ENCODE measurements at places on chromosomes 2 and 18.

GRCh38 chr2:3147651-3148530, 229.7 kb downstream of the EIPR1 start:
- DNase-seq: peak; percentile 58

- DNase-seq: no peak
These were observed 229.0 kb downstream of the AGAP1 start for GRCh38 chr2:235722869-235723268.

DNA sequence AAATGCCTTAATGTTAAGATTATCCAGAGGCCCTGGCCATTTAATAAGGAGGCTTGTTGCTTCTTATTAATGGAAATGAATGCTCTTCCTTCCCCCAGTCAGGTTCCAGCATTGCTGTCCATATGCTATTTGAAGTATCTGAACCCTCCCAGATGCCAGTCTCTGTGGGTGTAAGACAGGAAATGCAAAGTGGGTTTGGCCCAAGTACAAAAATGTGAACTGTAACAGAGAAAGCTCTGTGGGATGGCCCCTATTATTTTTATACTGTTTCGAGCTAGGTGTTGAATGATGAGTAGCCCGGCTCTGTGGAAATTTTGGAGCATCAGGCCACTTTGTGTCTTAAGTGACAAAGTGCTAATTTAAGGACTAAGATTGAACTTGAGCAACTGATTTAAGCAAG, 141.0 kb downstream of the UXS1 start:
- DNase-seq: no peak

DNA sequence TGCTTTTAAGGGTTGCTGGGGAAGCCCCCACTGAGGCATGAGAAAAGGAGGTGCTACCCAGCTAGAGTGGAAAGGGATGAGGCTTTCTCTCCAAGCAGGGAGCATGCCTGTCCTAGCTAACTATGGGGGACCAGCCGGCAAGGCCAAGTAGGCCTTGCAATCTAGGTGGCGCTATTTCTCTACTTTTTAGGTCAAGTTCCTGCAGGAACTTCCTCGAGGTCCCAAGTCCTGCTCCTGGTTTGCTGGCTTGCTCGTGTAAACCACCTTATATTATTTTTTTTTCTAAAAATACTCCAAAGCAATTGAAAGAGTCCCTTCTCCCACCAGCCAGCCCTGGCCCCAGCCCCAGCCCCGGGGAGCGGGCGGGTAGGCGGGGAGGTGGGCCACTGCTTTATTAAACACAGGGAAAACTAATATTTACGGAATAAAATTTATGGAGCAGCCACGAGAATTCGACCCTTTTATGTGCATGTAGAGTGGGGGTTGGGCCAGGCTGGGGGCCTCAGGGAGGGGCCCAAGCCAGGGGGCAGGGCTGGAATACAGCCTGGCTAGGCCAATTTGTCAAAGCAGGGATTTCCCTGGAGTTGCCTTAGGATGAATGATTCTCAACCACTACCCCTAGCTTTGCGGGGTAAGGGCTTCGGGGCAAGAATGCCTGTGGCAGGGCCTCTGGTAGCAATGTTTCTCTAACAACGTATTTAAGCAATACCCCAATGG, 12.8 kb upstream of the IHH start:
- no peak for DNase-seq

- no peak for DNase-seq
These were observed 73.6 kb upstream of the EPC2 start for GRCh38 chr2:148570989-148571388.

DNA sequence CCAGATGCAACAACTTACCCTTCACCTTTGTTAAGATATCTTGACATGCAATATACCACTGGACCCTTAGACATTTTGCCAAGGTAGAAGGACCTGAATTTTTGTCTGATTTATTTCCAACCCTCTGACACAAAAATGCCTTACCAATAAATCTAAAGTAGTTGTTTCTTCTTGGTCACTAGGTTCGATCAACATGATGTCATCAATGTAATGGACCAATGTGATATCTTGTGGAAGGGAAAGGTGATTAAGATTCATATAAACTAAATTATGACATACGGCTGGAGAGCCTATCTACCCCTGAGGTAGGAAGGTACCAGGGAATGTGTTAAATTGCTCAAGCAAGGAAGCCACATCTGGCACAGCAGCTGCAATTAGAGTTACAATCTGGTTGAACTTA, 67.7 kb upstream of the SERPINE2 start:
- DNase-seq: no peak

GRCh38 chr2:159457589-159457988, 158.8 kb downstream of the BAZ2B start:
- DNase-seq: no peak

DNA sequence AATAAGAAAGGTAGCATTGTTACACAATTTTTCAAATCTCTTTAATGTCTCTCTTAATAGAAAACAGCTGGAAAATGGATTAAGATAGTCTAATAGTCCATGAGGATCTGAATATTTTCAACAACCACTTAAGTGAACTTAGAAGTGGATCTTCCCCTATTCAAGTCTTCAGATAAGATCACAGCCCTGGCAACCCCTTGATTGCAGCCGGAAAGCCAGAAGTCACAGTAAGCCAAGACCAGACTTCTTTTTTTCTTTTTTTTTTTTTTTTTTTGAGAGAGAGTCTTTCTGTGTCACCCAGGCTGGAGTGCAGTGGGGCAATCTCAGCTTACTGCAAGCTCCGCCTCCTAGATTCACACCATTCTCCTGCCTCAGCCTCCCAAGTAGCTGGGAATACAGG, 18.6 kb upstream of the ZC3H15 start:
- no peak for DNase-seq

- no peak for DNase-seq
These were observed 17.3 kb downstream of the C2orf76 start for GRCh38 chr2:119349289-119349688.

GRCh38 chr2:170973225-170973491, 44.1 kb downstream of the GORASP2 start:
- no peak for DNase-seq

GRCh38 chr2:136025057-136025973, 39.9 kb upstream of the DARS1 start:
- DNase-seq: peak; percentile 67

DNA sequence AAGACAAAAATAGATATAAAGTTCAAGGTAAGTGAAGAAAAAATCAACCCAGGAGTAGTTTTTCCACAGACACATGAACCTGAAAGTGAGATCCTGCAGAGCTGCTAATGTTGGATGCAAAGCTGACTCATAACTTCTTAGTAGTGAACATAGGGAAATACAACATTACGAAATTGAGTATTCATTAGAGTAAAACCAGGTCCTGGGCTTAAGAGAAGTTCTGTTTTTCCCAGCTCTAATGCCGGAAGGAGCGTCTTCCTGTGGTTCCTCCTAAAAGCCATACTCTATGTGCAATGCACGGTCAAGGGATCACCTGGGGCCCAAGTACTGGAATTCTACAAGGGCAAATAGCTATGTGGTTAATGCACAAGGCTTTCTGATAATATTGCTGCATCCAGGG, 141.7 kb downstream of the RBMS1 start:
- DNase-seq: no peak

DNA sequence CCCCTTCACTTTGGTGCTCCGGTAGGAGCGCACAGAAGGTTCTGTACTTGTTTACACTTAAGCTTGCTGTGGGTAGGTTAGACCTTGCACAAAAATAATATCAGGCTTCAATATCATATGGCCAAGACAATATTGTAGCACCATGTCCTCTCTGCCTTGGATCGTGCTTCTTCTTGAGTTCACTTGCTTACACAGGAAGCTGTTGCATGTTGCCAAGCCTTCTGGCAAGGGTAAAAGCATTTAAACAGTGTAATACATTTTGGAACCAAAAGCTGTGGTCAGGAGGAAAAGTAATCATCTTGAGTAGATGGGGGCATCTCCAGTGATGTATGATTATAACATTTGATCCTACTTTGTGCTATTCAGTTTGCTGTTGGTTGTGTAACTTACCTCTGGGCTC, 197.5 kb downstream of the LTBP1 start:
- DNase-seq: no peak

- peak; percentile 32 for DNase-seq
These were observed at the start of gene ZNF385B for GRCh38 chr2:179861416-179862067. ZNF385B (minus strand) TSS chr2:179861612.

DNA sequence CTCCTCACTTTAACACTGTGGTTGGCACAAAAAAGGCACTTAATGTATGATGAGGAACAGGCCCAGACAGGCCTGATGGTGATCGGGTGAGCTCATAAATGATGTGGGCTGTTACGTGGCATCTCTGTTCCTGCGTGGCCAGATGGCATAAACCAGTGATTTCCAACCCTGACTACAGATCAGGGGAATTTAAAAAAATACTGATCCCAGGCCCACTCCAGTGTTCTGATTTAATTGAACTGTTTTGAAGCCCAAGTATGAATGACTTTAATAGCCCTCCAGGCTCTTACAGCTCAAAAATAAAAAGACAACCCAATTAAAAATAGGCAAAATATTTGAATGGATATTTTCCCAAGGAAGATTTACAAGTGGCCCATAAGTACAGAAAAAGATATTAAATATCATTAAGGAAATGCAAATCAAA, 48.2 kb downstream of the LIPG start:
- DNase-seq: no peak

GRCh38 chr2:42787788-42788477, 4.5 kb downstream of the HAAO start:
- no peak for DNase-seq

GRCh38 chr2:176461809-176462670, 192.8 kb downstream of the MTX2 start:
- DNase-seq: no peak

GRCh38 chr2:39738936-39739335, 40.1 kb downstream of the THUMPD2 start:
- no peak for DNase-seq

- DNase-seq: no peak
These were observed 725.1 kb downstream of the EPHA4 start for GRCh38 chr2:220847006-220847405.

DNA sequence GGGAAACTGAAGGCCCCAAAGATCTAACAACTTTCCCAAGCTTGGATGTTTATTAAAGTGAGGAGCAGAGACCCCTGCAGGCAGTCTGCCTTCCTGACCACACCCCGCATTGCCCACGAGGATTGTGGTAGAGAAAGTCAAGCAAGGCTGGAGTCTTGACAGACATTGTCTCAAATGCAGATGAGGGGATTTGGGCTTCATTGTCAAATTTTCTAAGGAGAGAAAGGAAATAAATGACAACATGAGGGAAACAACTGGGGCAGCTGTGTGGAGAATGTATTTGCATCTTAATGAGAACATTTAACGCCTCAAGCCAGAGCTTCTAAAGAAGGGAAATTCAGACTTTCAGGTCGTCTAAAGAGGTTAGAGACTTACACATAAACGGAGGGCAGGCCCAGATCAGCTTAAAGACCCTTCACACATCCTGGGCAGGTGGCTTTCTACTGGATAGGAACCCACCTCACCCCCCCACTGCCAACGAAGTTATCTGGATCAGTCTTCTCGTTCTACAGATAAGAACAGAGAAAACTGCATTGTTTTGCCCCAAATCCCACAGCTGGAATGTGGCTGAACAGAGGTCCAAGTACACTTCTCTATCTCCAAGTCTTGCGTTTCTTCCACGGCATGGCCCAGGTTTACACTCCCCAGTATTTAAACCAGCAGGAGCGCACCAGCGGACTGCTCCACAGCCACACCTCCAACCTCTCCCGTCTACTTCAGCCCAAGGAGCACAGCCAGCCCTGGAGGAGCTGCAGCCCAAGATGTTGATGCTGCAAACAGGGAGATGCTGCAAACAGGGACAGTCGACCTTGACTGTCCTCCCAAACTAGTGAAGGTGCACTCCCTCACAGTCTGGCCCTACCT, 16.2 kb upstream of the SCG2 start:
- DNase-seq: no peak

DNA sequence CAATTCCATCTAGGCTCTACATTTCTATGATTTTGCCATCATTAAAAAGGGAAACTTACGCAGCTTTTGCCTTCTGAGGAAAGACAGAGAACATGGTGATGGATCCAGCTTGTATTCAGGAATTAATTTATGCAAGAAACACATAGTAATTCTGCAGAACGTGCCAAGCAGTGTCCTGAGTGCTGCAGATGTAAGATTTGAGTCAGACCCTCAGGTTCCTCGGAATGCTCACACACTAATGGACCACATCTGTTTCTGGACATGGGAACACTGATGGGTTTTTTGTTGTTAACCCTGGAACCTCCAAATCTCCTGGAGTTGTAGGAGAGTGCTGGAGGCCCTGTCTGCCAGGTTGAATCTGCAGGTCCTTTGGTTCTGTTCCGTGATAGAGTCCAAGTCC, 132.9 kb downstream of the SETBP1 start:
- no peak for DNase-seq

- DNase-seq: no peak
These were observed 49.0 kb downstream of the STRADB start for GRCh38 chr2:201500534-201500933.

GRCh38 chr2:58497168-58497567, 256.0 kb upstream of the FANCL start:
- DNase-seq: no peak

DNA sequence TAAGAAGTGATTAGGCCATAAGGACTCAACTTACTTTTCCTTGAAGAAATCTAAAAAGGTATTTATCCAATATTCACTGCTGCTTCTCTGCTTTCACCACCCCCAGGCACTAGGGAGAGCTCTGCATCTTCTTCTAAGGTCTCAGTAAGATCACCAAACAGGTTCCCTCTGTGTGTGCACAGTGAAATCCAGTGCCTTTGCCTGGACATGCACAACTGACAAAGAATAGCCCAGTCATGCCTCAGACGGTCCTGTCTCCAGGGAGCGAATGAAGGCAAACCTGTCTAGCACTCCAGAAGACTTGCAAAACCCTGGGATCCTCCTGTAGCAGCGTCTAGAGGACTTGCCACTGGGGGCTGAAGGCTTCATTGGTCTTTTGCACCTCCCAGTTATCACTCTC, 344.5 kb upstream of the LRATD1 start:
- DNase-seq: no peak

- DNase-seq: no peak
These were observed 679.2 kb downstream of the CNTNAP5 start for GRCh38 chr2:124704071-124704925.

GRCh38 chr2:240247241-240247867, 106.9 kb upstream of the OTOS start:
- DNase-seq: no peak

DNA sequence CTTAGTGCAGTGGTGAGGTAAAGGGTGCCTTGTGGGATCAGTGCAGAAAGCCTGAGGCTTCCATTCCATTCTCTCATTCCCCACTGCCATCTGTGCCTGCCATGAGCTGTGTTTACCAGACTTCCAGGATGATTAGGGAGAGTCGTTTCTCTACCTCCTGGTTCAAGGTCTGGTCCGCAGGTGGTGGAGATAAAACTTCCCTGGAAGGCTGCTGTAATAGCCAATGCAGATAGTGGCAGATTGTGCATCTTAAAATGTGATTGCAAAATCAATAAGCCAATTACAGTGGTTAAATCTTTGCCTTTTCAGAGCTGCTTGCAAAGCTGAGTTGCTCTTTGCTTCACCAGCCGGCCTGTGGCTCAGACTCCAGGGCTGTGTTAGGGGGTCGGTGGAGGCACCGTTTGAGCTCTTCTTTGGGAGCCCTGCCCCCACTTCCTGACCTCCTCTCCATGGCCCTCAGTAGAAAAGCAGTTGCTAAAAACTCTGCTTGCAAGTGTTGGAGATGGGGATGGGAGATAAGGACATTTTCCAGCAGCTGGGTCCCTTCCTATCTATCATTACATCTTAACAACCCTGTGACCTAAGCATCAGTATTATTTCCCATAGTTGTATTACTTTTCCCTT, 95.2 kb upstream of the HS6ST1 start:
- no peak for DNase-seq
